ENCODE measurements at places on chromosomes 5 and 9. TPM values are rescaled to one million over a fixed set of nuclear protein-coding genes. Genes with fewer than 3 reads are reported as not detected.

- DNase-seq, result no peak
Observed at GRCh38 chr9:1804128-1804865, 210.8 kb upstream of the SMARCA2 start.

- DNase-seq, result no peak
Observed at GRCh38 chr9:133089271-133089671, 27.5 kb downstream of the CEL start.

DNA sequence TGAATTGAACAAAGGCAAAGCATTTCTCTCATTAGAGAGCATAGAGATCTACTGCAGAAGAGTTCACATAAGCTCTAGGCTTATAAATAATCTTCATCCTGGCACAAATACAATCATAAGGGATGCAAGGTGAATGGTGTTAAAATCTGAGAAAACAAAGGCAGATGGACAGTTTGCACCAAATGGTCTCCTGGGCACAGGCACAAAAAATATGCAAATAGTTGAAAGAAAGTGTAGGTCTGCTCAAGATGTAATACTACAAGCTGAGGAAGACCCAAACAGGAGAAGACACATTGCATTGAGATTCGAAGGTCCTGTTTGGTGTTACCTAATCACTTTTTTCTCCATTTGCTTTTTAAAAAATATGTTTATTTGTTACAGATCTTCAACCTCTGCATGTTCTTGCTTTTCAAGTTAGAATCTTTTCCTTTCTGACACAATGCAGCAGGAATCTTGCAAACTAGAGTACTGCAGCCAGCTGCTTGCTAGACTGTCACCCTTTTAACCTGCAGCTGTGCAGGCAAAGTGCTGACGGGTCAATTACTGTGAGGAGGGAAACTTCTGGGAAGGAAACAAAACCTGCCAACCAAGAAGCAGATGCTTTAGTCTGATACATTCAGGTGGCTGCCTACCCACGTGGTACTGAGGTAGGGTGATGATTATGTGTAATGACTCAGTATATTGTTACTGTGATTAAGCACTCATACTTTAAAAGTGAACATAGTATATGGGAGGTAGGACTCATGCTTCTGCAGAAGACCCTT is 1048.6 kb upstream of the SEMA6A start:
- DNase-seq, result no peak

DNA sequence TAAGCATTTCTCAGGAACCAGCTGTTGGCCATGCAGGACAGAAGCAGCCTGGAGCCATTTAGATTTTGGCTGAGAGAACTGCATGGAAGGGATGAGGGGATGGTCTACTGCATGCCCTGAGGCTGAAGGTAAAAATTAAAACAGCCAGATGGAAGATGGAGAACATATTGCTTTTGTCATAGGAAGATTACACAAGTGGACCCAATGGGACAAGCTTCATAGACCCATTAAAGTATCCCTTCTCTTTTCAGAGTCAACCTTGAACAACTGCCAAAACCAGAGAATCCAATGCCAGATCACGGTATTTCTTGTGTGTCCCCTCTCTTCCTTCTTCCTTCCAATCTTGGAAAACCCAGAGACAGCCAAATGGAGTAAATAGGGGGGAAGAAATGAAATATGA is 253.4 kb downstream of the NR2F1-AS1 start:
- no peak for DNase-seq

DNA sequence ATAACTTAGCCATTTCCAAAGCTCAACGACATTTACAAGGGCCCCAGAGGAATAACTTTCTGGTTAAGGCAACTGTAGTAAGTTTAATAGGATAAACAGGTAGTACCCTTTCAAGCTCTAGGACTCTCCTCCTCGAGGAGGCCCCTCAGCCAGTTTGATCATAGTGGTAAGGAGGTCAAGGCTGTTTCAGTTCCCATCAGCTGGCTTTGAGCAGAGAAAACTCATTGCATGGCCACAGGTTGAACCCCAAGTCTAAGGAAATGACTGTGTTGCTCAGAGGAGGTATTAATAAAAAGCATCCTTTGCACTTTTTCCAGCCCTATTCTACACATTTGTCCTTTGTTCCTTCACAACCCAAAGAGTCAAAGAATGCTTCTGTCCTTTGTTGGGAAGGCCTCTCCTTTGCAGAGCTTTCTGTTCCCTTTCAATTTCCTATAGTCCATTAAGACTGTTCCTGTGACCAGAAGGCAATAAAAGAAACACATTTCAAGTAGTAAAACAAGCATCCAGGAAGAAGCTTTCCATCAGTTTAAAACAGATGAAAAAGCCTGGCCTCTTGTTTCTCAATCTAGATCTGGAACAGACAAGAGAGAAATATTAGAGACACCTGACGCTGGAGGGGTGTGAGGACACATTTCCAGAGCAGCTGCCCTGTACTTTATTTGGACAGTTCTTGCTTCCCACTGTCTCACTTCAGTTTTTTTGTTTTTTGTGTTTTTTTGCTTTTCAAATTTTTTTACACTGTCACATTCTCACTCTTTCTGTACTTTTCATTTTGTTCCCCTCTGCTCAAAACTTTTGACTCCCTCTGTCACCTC is 54.1 kb downstream of the PRRC1 start:
- DNase-seq, result no peak

The HTR1A gene
- total RNA-seq, result not detected

The ARL10 gene
- 8.0 TPM for total RNA-seq

The SLC12A2 gene
- total RNA-seq, result 18.5 TPM

All from activated naive CD8-positive, alpha-beta T cell treated with anti-CD3 and anti-CD28 coated beads for 36 hours (primary cell).